ENCODE measurements at places on chromosomes 5 and 9.

DNA sequence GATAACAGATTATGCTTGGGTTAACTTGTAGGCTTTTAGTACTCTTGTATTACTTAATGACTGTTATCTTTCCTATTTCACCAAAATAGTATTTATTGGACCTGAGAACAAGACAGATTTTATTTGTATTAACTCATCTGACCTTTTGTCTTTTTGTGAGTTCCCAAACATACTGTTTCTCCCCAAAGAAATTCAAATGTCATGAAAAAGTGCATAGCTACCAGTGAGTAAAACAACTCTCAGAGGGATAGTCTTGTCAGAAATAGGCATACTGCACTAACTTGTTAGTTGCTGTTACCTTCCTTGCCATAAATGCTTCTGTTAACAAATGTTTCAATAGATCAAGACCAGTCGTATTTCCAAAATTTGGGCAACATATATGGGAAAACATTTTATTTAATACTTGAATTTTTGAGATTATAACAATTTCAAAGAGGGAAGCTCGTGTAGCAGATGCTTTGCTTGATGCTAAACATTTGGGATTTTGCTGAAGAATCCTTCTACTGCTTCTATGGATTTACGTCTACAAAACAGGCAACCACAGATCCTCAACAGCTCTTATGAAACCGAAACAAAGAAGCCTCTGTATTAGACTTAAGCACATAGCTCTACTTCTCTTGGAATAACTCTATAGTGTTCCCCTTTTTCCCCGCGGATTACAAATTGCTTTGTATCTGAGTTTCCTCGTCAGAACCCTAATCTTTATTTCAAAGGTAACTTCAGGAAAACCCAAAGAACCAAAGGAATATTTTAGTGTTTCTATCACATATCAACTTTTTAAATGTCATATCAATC is 248.8 kb downstream of the MCTP1 start:
- DNase-seq: no peak

DNA sequence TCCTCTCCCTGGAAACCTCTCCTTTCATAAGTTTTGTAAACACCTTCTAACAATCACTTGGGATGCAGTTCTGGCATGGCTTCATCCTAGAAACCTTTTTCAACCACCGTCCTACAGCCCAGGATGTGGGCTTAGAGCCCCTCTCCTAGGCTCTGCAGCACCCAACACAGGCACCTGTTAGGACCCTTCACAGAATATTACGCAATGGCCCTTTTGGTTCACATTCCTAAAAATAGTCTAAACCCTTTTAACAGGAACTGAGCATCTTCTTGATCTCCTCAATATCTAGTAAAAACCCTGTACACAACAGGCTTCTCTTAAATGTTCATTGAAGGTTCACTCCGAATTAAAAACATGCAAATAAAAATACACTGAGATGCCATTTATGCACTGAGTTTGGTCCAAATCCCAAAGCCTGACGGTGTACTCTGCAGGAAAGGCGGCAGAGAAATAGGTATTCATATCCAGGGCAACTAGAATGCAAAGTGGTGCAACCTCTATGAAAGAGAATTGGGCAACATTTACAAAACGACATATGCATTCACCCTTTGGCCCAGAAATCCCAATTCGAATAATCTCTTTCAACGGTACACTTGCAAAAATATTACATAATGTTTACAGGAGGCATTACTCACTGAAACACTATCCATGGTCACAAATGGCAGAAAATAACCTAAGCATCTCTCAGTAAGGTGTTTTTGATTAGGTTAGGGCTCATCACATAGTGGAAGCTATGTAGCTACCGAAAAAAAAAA is 169.3 kb downstream of the SEMA5A start:
- no peak for DNase-seq

DNA sequence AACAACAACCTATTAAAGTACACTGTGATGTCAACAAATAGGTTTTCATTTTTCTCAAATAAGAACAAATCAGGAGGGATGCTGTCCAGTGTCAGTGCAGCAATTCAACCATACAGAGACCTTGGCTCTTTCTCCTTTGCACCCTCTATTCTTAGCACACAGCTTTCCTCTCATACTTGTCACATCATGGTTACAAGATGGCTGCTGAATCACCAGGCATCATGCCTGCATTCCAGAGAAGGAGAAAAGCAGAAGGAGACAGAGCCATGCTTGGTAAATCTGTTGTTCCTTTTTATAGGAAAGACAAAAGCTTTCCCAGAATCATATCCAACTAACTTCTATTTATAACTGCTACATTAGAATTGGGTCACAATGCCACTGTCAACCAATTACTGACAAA is 124.7 kb upstream of the VLDLR start:
- no peak for DNase-seq

DNA sequence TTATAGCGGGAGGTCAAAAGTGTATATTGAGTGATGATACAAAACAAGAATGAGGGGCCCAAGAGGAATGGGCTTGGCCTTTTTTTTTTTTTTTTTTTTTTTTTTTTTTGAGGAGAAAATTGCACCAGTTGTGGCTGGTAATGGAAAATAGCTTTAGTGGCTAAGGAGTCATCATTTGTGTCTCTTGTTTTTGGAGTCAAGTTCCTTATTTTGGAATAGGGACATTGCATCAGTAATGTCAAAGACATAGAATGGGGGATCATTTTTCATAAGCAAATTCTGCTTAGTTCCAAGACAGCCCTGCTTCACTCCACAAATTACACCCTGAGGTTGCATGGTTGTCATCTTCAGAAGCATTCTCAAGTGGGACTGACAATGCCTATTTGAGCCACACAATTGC is 137.4 kb downstream of the STK32A start:
- no peak for DNase-seq
